ENCODE measurements at places on chromosomes 2 and 18.

GRCh38 chr2:142942690-142943089 is 65.2 kb downstream of the KYNU start:
- DNase-seq, result no peak

- no peak for DNase-seq
Observed at GRCh38 chr2:111671426-111672150, 212.4 kb downstream of the ANAPC1 start.

- DNase-seq, result no peak
Observed at GRCh38 chr2:162403884-162404283, 60.0 kb downstream of the GCA start.

GRCh38 chr2:101063352-101064124 is 61.4 kb downstream of the RPL31 start:
- DNase-seq, result no peak

DNA sequence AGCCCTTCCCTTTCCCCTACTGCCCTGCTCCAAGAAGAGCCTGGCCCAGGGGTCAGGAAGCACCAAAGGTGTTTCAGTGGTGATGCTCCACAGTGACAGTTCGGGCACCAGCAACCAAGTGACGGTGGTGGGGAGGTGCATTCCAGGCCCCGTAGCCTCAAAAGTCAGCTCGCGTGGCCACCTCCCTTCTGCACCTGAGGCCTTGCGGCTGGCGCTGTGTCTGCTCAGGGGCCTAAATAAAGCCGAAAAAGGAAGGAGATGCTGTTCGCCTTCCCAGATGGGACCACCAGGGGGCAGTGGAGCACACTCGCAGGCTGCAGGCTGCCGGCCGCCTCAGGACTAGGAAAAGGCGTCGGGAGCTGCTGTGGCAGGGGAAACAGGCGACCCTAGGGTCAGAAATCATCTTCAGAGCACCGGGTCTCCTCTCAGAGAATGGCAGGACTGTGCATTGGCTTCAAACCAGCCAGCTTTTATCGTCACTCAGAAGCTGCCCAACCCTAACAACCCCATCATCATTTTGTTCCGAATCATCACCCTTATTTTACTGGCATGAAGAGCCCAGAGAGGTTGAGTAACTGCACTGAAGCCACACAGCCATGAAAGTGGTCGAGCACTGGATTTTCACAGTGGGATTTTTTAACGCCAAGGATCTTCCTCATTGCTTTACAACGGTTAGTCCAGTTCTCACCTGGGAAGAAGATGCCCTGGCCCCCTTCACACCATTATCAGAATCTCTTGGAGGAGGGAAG is 213.0 kb upstream of the CELF4 start:
- DNase-seq, result peak; percentile 62

- no peak for DNase-seq
Observed at GRCh38 chr2:41500895-41501294, 546.9 kb upstream of the PKDCC start.

DNA sequence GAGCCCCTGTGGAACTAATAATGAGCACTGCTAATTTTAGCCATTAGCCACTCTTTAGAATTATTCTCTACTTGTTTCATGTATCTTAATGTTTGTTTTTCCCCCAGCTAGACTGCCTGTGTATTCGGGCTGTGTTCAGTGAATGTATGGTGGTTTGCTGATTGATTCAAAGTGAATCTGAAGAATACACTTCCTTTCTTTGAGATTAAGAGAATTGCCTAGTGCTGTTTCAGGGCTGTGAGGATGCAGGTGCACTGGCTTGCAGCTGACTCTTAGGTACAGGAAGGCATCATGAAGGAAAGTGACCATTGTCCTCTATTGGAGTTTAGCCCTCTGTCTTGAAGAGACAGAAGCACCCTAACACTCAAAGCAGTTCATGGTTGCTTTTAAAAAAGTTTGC is 138.7 kb downstream of the CERS6 start:
- DNase-seq, result no peak

DNA sequence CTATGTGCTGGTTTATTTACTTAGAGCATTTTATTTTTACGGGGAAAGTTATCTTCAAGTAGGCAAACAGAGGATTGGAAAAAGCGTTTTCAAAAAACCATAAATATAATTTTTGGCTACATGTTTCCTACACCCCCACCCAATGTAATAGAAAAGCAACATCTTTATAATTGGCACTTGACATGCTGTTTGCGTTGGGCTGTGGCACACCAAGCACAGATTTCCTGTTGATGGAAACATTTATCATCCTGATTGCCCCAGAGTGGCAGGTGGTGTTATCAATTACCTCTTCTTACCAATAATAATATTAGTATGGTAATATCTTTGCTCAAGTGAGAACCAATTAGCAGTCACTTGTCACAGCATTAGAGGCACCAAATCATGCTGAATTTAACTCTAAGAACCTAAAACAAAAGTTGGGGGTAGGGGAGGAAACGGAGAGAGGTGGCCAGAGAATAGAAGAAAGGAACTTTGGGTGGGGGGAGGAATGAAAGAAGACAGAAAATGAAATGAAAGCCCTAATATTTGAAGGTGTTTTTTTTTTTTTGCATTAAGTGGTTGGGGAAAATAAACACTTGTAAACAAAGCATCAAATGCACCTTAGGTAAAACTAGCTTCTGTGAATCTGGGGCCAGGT is 3.8 kb upstream of the SALL3 start:
- DNase-seq, result no peak

- DNase-seq, result no peak
Observed at GRCh38 chr18:42092848-42093247, 137.8 kb downstream of the PIK3C3 start.

DNA sequence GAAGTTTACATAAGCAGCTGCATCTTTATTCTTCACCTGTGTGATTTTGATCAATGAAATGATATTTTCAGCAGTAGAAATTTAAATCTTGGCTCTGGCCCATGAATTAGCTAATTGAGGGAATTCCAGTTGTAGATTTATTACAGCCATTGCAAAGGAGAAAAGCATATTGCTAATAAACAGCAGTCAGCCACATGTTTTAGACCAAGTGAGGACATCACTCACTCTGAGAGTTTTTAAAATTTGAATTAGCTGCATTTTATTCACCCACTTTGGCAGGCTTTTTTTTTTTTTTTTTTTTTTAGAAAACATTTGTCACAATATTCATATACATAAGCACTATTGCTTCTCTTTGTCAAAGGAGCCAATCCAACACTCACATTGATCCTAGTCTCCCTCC is 479.4 kb upstream of the VRK2 start:
- no peak for DNase-seq
